ENCODE measurements at places on chromosomes 3 and 15. TPM values are rescaled to one million over a fixed set of nuclear protein-coding genes. Genes with fewer than 3 reads are reported as not detected.

MCTP2 gene
- total RNA-seq = 0.74 TPM

TPRG1 gene
- total RNA-seq = 0.74 TPM

RETNLB gene
- not detected for total RNA-seq

ISLR gene
- total RNA-seq = 12.0 TPM

GP9 gene
- 0.25 TPM for total RNA-seq

CPA3 gene
- not detected for total RNA-seq

FAIM gene
- 19.9 TPM for total RNA-seq

CPNE4 gene
- 7.9 TPM for total RNA-seq

CLDN16 gene
- total RNA-seq = 0.25 TPM
